ENCODE measurements at places on chromosomes 12 and 14.

- DNase-seq = no peak
These were observed 163.8 kb upstream of the TMEM132C start for GRCh38 chr12:128103152-128103551.

DNA sequence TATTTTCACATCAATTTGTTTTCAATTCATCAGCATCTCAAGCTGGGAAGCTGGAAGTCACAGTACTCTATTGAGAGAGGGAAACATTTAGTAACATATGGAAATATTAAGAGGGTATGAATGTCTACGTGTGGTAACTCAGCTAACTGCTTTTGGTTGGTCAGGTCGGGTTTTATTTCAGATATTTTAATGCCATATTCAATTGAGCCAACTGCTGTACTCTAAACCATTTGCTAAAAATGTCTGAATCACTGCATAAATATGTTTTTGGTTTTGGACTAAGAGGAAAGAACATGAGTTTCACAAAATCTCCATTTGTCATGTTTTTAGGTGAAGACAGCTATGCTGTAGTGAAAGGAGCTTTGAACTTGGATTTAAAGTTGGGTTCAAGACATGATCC, 18.9 kb upstream of the PPFIBP1 start:
- peak; percentile 79 for DNase-seq

GRCh38 chr14:93120517-93120916, 4.8 kb upstream of the ITPK1 start:
- no peak for DNase-seq

DNA sequence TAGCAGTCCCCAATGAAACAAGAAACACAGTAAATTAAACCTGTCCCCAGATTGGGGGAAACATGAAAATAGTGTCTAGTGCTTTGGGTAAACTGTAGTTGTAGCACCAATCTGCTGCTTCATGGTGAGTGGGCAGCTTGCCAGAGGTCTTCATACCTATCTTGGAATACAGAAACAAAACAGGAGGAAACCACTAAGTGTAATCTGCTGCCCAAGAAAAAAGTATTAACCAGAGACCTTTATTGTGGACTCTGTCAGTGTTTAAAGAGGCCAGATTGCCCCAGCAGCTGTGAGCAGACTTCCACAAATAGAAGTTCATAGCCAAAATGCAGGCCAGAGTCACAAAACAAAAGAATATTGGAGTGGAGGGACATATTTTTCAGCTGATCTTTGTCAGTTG, 2.3 kb downstream of the ISCU start:
- no peak for DNase-seq

DNA sequence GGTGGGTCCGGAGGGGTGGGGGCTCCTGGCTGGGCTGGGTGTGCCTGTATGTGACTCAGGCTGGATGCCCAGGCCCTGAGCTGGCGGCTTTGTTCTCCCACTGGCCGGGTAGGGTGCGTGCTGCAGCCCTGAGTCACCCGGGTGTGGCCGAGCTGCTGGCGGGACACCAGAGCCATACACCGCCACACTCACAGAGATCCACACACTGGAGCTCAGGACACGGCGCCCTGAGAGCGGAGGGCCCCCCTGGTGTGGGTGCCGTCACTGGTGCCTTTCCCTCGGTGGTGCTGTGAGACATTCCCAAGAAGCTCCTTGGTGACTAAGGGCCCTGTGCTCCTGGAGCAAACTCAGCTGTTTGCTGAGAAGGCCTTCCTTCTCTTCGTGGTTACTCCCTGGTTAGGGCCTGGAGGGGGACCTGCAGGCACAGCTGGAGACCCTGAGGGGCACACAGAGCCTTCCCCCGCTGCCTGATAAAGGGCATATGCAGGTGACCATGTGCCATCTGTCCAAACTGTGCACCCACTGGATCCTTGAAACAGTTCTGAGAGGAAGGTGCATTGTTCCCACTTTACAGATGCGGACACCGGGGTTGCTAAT, 44.3 kb downstream of the KRT80 start:
- DNase-seq = peak; percentile 96

- no peak for DNase-seq
These were observed 1.0 kb upstream of the CLIP1 start for GRCh38 chr12:122423258-122424165.

Measured in GM04503 (cell line).